Amygdala (tissue), 56 donors: ENCODE measurements at places on chromosomes 2 and 18.

DNA sequence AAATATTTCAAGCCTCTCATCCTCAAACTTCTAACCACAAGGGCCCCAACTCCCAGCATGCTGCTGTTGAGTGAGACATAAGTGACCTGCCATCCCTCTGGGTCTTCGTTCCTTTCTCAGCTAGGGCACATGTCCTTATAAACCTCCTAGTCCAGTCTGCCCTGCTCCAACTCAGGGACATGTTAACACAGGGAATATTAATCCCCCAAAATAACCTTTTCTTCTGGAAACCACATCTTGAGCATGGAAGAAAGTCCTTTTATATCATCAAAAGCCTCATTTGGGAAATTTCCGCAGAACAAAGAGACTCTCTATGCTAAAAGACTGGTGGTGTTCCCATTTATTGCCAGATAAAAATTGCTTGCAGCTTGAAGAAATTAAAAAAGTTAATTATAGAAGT lies 14.4 kb downstream of the TNP1 start:
- DNase-seq = no peak

GRCh38 chr2:138122891-138123290 lies 158.6 kb downstream of the HNMT start:
- DNase-seq = no peak

DNA sequence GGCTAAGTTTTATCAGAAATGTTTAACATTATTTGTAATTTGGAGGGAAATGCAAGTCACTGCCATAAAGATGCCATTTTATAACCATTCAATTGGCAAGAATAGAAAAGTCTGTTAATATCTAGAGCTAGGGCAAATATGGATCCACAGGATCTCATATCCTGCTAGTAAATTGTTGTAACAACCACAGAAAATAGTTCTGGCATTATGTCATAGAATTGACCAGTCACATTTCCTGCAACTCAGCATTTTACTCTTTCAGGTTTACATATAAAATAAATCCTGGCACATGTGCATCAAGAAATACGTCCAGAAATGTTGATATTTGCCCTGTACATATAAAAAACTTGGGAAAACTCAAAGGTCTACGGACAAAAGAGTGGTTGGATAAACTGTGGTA lies 32.9 kb downstream of the OSBPL6 start:
- DNase-seq = no peak

GRCh38 chr2:198280145-198280544 lies 475.8 kb downstream of the PLCL1 start:
- no peak for DNase-seq

GRCh38 chr2:55518841-55519165 lies 715 bp upstream of the CFAP36 start:
- DNase-seq = no peak

- no peak for DNase-seq
Measured at GRCh38 chr2:127124426-127124825, 17.5 kb upstream of the BIN1 start.

DNA sequence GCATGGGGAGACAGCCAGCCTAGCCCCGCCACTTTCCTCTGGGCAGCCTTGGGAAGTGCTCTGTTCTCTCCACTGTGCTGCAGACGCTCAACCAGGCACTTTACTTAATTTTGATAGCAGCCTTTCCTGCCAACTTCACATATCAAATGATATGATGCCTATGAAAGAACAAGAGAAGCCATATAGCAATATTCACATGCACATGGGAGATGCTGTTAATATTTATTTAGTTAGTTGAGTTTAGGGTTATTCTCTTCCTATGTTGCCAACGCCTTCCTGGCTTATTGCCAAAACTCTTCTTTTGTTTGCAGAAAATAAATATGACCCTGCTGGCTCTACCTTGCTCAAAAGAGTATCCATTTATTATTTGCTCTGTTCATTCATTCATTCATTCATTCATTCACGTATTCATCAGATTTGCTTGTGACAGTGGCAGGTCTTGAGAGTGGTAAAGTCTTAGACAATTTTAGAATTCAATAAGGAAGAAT lies 99.3 kb downstream of the GATA6 start:
- no peak for DNase-seq

GRCh38 chr2:168751104-168751740 lies 51.2 kb upstream of the NOSTRIN start:
- no peak for DNase-seq

DNA sequence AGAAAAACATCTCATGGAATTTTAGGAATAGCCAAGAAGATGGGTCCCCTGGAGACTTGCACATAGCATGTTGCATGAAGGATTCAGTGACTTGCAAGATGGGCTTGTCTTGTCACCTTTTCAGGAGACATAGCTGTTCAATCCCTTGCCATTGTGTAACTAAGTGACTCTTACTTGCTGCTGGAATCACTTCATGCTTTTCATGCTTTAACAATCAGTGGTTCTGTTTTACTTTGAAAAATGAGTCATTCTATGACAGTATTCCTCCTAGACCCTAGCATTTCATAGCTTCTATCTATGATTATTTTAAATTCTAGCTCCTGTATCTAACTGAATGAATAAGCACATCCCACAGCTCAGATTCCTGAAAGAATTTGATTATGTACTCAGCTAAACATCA lies 2.8 kb downstream of the KYNU start:
- no peak for DNase-seq

DNA sequence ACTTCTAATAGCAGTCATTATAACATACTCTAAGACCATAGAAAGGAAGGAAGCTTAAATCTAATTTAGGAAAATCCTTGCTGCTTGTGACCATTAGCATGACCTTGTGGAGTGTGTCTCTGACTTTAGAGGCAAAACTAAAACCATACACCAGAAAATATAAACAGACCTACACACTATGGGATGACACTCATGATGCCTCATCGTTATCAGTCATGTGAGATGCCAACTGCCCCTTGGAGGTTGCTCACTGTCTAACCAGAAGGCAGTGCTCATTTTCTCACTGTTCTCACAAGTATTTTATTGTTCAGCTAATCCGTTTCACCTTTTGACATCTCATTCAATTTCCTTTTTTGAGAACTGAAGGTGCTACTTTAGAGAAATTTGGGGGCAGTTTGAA lies 376.9 kb downstream of the RND3 start:
- no peak for DNase-seq

DNA sequence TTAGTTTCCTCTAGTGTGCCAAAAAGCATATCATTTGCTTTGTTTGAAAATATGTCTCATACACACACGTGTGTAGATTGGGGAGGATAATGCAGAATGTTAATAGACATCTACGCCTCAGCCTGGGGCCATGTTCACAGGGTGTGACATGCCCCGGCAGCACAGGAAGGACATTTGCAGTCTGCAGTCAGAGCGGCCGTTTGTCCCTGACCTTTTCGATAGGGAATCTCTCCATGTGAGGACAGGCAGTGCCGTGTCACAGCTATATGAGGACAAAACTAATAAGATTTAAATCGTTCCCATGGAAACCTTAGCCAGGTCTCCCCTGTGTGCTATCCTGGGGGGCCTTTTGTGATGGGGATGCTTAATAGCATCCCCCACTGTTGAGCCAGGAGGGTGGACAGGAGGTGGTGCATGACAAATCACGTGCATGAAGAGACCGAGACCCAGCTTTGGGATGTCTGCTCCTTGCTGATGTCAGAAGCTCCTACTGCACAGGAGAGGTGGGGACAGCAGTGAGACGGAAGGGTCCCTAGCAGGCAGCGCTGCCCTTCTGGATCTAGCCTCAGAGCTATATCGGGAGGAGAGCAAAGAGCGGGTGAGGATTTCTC lies 100.6 kb downstream of the RNF144A start:
- DNase-seq = no peak

DNA sequence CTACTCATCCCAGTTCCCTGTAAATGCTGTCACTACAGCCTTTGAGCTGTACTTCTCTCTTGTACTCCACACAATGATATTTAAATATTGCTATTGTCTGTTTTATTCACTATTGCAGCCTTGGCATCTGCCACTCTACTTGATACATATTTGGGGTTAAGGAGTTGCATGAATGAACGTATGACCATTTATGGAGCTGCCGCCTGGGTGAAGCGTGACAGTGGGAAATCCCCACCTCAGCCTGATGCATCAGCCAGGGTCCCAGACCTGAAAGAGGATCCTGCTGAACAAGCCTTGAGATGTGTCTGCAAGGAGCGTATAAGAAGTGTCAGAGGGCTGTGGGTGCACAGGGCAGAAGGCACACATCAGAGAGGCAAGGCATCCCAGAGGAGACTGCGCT lies 39.1 kb downstream of the MRPL35 start:
- DNase-seq = no peak

DNA sequence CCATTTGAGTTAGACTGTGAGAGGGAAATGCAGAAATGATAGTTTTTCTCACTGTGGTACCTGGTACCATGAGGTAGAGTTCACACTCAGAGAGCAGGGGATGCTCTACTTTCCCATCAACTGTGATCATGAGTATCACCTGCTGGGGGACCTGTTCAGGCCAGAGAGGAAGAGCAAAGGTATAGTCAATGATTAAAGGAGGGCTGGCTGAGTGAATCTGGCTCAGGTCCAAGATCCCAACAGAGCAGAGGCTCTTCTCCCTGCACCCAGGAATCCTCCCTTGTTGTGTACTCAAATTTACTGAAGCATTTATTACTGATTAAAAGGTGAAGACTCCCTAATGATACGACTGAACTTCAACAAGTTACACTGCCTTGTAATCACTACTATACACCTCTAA lies 104.6 kb upstream of the CHRNA1 start:
- no peak for DNase-seq

DNA sequence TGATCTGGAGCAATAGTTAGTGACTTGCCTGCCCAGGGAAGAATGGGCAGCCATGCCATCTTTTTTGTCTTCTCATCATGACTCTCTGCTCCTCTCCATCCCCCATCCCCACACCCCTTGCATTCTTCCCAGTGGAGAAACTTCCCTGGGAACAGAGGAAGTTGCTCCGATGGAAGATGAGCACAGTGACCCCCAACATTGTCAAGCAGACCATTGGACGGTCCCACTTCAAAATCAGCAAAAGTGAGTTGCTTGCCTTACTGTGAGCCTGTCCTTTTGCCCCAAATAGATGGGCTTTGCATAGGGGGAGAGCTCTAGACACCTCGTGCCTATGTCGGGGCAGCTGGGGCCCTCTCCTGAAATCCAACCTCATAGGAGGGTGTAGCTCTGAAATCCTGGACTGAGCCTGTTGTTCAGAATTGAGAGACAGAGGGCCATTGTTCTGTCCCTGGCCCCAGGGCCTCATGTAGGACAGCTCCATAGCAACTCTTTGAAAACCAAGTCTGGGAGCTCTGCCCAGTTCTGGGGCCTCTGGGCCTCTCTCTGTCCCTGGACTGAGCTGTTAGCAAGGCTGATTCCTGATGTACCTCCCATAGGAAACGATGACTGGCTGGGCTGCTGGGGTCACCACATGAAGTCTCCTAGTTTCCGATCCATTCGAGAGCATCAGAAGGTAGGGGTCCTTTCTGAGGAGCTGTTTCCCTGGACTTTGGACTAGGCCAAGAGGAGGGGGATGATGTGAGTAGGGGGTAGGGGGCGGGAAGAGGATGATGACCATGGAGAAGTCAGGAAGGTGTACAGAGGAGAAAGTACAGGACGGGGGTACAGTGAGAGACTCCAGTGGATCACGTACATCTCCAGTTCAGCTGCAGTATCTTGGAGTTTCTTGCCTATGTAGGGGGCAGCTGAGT lies 35.2 kb downstream of the TTLL4 start:
- DNase-seq = peak; percentile 82

DNA sequence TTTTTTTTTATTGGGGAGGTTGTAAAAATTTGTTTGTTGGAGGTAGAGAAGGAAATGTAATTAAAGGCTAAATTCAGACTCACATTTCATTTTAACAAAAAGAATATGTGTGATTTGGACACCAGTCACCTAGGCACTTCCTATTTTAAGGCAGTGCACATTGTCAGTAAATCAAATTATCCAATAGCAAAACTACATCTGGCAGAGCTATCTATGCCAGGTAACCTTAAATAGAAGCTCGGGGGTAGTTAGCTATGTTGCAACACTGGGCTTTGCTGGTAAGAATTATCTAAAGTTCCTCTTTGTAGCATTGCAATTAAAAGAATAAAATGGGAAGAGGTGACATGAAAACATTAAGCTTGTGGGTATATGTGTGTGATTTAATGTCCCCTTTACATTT lies 1064.4 kb upstream of the ZEB2 start:
- DNase-seq = no peak

DNA sequence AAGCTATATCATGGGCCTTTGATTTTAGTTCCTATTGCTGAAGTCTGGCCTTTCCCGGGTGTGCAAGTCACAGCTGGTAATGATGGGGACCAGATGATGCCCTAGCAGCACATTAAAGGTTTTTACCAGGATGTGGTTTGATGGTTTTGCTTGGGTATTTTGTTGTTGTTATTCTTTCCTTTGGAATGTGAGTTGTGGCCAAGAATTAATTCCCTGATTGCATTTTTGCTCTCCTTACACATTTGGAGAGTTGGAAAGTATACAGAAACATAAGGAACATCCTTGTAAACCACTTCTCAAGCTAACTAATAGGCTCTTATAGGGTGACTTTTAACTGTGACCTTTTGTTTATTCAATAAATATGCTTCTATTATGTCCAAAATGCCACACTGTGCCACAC lies 154.1 kb upstream of the MMADHC start:
- no peak for DNase-seq

DNA sequence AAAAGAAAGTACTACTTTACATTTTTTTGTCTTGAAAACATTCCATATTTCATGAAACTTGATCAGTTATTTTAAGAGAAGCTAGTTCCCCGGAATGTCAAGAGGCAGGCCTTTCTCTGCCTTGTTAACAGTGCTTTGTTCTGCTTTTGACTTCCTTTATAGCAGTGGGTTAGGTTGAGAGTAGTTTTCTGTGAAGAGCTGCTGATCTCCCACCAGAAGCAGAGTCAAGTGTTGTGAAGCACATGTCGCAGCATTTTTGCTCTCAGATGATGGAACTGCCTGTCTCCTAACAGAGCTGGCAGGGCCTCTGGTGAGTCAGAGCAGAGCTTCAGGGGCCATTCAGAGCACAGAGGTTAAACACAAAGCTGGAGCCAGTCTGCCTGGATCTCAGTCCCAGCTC lies 871.8 kb downstream of the SLC4A3 start:
- no peak for DNase-seq

DNA sequence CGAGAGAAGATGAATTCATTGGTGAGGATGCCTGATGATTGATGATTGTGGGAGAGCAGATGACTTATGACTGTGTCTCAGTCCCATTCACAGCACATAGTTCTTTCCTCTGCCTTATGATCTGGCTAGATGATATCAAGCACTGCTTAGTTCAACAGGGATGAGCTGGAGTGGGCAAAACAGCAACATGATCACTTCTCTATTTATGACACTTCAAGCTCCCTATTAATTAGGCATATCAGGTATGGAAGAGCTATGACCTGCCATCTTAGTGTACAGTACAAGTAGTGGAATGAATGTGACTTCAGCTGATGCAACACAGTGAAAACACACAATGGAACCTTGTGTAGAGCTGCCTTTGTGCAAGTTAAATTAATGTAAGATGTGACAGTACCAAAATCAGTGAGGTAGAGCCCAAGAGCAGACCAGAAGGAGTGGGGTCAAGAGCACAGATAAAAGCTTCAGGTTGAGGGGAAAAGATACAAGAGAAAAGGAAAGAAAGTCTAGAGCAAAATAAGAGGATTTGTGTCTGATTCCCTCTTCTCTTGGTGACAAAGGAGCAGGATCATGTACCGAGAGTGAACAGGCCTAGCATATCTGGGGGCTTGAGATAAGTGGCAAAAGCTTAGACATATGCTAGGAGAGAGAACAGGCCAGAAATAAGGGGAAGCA lies 93.0 kb upstream of the MYO3B start:
- DNase-seq = no peak

GRCh38 chr2:120763931-120764330 lies 28.3 kb downstream of the GLI2 start:
- DNase-seq = no peak

- no peak for DNase-seq
Measured at GRCh38 chr2:142843731-142844130, 33.7 kb upstream of the KYNU start.

GRCh38 chr18:72235422-72235821 lies 308.7 kb downstream of the CBLN2 start:
- no peak for DNase-seq
